GF-D8 (cell line): ENCODE measurements at places on chromosomes 11 and 22.

DNA sequence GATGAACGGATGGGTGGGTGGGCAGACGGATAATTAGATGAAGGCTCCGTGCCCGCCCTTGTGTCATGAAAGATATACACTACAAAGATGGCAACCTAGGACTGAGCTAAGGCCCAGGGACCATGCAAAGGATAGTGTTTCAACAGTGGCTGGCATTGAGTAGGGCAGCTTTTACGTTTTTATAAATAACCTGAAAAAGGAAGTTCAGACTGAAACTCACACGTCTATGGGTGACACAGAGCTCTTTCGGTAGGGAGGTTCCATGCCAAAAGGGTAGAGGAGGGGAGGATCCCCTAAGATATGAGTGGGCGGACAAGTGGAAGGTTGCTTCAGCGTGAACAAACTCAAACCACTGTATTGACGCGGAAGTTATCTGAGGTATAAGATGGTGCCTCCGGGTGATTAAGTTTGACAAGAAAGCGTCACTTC lies 90.5 kb downstream of the UBASH3B start:
- no peak for DNase-seq

DNA sequence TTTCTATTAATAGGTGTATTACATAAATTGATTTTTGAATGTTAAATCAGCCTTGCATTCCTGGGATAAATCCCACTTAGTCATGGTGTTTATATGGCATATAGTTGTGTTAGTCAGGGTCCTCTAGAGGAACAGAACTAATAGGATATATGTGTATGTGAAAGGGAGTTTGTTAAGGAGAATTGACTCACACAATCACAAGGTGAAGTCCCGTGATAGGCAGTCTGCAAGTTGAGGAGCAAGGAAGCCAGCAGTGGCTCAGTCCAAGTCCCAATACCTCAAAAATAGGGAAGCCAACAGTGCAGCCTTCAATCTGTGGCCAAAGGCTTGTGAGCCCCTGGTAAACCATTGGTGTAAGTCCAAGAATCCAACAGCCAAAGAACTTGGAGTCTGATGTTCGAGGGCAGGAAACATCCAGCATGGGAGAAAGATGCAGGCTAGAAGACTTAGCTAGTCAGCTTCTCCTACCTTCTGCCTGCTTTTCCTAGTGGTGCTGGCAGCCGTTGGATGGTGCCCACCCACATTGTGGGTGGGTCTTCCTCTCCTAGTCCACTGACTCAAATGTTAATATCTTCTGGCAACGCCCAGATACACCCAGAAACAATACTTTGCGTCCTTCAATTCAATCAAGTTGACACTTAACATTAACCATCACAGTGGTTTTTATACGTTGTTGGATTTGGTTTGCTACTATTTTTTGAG lies 12.9 kb downstream of the SFI1 start:
- DNase-seq: no peak

DNA sequence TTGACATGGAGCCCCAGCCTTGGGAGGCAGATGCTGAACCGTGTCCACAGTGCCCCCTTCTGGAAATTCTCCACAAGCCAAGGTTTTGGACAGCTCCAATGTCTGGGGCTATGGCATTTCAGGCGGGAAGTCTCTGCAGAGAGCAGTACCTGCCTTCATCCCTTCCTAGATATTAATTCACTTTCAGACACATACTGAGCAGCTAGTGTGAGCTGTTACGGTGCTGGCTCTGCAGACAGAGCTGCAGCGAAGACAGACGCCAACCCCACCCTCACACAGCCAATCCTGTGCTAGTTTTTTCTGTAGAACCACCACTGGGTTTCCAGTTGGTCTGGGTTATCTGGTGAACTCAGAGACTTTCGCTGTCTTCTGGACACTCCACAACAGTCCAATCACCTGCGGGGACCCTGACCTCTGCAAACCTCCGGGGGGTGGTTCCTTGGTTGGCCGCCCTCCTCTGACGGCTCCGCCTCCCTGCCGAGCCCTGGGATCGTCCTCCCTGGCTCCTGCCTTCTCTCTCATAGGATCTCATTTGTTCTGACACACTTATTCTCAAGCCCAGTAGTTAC lies 9.1 kb downstream of the LMF2 start:
- DNase-seq: peak; percentile 8

GRCh38 chr11:101299210-101299609 lies 169.6 kb upstream of the PGR start:
- no peak for DNase-seq

GRCh38 chr11:120554766-120555432 lies 43.4 kb downstream of the GRIK4 start:
- DNase-seq: no peak

DNA sequence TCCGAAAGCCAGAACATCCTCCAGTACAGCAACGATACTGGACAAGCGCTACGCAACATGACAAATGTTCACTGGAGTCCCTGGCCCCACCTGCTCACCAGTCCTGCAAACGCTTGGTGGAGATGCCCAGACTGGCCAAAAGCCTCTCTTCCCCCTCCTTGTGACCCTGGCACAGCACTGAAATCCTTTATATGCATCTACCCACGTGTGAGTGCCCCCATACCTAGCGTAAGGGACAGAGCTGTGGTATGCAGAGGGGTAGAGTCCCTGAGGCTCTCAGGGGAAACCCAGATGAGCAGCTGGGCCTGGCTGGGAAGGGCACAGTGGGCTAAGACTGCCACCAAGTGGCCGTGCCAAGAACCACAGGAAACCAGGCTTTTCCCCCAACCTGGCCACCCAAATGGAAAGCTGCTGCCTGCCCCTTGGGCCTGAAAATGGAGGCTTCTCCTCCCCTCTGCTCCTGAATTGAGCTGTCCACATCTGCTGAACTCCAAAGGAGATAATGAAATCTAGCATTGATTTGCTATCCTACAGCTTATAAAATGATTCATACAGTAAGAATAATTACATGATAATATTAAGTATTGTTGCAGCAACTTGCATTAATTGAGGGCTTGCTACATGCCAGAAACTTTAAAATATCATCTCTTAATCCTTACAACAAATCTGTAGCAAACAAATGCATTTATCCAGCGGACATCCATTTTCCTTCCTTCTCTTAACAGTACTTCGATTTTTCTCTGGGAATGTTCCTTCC lies 24.8 kb upstream of the TTC12 start:
- no peak for DNase-seq

GRCh38 chr11:108912581-108912980 lies 247.7 kb downstream of the DDX10 start:
- no peak for DNase-seq

DNA sequence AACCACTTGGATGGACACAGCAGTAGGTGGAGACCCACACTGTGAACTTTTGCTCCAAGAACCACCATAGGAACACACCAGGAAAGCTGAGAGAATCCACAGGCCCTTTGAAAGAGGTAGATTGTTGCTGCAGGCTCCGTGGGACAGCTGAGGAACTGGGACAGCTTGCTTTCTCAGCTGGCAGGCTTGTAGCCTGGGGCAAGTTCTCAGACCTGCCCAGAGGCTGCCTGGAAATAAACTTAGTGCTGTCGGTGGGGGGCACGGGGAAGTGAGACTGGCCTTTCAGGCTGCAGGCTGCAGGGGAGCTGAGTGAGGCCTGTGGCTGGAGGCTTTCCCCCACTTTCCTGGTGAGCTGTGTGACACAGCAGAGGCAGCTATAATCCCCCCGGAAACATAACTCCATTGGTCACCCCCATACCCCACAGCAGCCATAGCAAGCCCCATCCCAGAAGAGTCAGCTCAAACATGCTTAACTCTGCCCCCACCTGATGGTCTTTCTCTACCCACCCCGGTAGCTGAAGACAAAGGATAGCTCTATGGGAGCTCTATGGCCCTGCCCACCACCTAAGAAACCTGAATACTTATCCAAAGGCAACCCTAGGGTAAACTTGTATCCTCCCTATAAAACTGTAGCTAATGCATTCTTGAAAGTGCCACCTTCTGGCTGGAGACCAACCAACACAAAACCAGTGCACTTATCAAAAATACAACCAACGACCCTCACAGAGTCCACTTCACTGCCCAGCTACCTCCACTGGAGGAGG lies 21.4 kb upstream of the ACRV1 start:
- DNase-seq: no peak

DNA sequence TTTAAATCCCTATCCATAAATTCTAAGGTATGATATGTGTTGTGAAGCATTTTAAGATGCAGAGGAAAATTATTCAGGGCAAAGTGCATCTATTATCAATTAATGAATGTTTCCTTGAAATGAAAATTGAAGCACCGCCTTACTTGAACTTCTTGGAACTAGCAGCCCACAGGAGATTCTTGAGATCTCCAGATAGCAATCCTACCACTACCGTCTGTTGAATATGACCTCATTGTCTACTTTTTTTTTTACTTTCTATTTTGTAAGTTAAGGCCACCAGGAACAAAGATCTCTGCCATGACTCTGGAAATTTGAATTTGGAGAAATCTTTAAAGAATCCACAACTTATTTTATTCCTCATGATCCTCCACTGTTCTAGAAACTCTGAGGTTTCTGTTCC lies 808.7 kb downstream of the KCNA4 start:
- no peak for DNase-seq

GRCh38 chr11:43866520-43866919 lies 14.1 kb upstream of the ALKBH3 start:
- DNase-seq: no peak

- peak; percentile 66 for DNase-seq
Measured at GRCh38 chr22:42931421-42932196, 74.5 kb upstream of the ARFGAP3 start.

DNA sequence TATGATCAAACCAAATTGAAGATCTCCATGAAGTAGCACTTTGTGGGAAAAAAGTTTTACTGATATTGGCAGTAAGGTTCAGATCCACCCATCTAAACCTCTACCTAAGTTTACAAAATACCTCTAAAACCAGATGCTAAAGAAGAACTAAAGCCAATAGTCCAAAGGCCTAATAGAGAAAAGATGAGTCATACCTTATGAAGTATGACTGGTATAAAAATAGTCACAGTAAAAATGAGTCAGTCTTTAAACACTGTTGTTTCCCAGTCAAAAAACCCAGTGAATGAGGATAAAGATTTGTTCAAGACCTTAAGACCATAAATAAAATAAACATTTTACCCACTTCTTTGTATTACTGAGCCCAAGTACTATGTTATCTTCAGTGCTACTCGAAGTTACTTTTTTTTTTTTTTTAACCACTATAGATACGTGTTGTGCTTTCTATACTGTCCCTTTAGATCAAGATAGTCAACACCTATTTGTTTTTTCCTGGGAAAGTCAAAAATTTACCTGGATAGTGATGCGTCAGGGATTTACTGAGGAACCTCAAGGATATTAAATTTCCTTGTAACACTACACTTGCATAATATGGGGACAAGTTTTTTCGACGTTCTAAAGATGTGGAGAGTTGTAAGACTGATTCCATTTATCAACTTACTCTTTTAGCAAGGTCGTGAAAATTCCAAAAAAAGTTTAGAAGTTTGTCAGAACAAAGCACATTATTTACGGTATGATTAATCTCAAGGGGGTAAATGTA lies 87.3 kb downstream of the CCDC73 start:
- no peak for DNase-seq

DNA sequence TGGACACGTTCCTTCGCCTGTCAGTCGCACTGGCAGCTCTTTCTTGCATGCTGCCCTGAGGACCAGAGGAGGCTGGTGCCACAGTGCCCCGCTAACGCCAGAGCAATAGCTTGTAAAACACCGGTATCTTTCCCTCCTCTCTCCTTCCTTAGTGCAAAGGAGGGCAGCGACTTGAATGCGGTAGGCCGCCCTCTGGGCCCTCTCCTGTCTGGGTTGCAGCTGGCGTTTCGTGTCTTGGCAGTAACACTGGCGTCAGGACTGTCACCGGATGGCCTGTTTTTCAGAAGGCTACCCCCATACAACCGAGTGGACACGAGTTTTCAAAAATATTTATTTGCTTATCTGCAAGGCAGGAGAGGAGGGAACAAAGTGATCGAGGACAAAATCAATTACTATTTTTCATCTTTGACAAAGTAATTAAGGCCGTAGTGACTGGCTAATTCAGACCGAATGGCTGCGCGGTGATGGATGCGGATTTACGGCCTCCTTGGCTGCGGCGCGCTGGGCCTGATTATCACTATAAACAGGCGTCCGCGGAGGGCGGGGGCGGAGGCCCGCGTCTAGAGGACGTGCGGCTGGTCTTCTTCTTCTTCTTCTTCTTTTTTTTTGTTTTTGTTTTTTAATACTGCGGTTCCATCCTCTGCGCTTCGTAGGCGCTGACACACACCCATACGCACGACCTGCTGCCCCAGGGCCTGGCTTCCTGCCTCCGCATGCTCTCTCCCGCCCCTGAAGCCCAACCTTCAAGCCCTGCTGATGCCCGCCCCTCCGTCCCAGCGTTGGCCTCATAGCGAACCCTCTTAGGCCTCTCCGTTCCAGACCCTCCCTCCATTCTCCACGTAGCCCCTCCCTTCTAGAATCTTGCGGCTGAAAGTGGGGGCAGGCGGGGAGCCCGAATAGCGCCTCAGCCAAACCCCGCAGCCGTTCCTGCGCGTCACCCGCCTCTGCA lies 2.9 kb upstream of the SLC6A5 start:
- DNase-seq: no peak
